CD4-positive, alpha-beta T cell treated with Interleukin-12 subunit alpha and Interleukin-12 subunit beta, for 1 hour (primary cell): ENCODE measurements at places on chromosomes 3 and 15.
A peak's percentile ranks its signal among the peaks of the same experiment; 100 is the strongest.

- DNase-seq, result no peak
Measured at GRCh38 chr3:38190481-38190881, 25.1 kb downstream of the OXSR1 start.

- DNase-seq, result no peak
Measured at GRCh38 chr3:138173769-138174420, 826 bp downstream of the DBR1 start.

- no peak for DNase-seq
Measured at GRCh38 chr15:31303726-31304648, 22.6 kb upstream of the KLF13 start.

DNA sequence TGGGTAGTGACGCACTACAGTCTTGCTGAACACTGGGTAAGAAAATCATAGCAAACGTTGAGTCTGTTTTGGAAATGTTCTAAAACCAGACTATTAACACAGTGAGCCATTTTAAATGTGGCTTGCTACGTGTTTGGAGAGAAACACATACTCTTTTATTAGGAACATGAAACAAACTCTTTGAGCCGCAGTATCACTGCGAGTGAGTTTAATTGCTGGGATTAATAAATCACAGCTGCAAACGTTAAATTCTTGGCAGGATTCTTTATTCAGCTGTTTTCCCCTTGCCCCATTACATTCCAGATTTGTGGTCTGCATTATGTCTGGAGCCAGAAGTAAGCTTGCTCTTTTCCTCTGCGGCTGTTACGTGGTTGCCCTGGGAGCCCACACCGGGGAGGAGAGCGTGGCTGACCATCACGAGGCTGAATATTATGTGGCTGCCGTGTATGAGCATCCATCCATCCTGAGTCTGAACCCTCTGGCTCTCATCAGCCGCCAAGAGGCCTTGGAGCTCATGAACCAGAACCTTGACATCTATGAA, 33.6 kb downstream of the BTD start:
- DNase-seq, result no peak

- DNase-seq, result no peak
Measured at GRCh38 chr3:149688122-149688757, 30.4 kb upstream of the WWTR1 start.

DNA sequence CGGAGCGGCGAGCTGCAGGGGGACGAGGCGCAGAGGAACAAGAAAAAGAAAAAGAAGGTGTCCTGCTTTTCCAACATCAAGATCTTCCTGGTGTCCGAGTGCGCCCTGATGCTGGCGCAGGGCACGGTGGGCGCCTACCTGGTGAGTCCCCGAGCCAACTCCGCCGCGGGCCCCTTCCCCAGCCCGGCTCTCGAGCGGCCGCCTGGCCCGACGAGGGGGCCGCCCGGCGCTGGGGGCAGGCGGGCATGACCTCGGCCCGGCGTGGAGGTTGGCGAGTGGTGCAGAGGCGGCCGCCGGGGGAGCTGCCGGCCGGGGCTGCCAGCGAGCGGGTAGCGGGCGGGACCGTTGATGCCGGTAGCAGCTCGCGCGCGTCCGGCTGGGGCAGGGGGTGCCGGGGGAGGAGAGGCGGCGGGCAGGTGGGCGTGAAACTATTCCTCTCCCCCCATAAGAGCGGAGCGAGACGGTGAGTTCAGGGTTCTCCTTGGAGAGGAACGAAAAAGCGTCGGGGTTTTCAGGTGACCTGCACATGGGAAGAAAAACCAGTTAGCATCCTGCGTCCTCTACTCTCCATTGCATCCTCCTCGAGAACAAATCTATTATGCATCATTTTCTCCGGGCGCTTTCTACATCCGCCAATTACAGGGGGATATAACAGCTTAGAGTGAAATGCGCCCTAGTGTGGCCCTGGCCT, 585 bp downstream of the SLCO3A1 start:
- peak; percentile 47 for DNase-seq

DNA sequence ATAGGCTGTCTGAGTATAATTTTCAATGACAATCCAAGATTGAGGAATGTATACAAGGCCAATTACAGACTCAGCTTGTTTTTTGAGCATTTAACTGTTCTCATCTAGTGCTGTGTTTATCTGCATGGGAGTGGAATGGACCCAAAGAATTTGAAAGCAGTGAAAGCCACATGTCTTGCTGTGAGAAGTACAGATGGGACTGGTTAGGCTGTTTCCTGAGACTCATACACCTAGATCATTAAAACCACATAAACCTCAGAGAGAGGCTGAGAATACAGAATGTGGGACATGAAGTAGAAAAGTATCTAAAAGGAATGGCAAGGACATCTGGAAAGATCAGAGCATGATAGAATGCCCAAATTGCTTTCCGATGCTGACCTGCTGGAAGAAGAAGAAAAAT, 224.6 kb downstream of the NLGN1 start:
- no peak for DNase-seq

DNA sequence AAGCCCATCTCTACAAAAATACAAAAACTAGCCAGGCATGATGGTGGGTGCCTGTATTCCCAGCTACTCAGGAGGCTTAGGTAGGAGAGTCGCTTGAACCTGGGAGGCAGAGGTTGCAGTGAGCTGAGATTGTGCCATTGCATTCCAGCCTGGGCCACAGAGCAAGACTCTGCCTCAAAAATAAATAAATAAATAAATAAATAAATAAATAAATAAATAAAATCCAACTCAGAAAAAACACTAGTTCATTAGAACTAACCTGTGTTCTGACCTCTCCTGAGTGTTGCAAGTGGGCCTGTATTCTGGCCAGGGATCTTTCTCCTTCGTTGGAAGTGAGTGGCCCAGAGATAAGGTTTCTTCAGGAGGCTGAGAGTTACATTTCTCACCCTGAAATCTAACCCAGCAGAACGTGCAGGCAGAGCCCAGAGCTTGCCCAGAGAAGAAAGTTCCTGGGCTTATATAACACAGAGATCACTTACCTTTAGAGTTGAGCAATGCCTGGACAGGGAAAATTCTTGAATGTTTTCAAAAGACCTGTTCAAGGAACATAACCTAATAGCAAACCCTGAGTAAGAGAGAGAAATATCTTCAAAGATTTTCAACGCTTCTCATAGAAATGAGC, 583.9 kb downstream of the MCTP2 start:
- no peak for DNase-seq

- no peak for DNase-seq
Measured at GRCh38 chr15:25342629-25343028, 96.2 kb downstream of the UBE3A start.

DNA sequence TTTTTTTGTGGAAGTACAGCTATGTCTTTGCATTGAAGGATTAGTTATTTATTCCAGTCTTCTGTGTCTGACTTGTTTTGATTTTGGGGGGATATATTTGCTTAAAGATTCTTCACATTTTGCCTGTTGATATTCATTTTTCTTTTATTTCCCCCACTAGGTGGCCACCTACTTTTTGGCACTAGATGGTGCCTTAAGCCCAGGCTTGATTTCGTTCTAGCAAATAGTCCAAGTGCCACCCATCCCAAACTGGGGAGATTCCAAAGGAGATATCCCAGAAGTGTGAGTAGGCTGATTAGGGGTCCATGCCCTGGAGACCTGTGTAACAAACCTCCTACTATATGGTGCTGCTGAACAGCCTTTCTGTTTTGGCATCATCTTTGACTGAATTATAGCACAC, 80.0 kb upstream of the SPATA16 start:
- DNase-seq, result no peak

GRCh38 chr3:155641956-155642355, 102.9 kb downstream of the PLCH1 start:
- no peak for DNase-seq

DNA sequence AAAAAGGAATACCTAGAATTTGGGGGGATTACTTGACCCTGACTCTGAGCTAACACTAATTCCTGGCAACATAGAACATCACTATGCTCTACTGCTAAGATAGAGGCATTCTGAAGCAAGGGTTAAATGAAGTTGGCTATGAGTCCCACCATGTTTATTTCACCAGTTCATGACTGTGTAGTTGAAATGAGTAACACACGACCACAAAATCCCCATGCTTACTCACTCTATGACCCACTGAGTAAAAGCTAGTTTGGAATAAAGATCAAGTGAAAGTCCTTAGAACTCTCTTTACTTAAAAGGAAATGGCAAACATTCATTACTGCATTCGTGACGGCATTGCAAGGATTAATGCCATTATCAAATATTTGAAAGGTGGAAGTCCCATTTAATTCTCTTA, 47.4 kb downstream of the MRPL46 start:
- no peak for DNase-seq

- DNase-seq, result no peak
Measured at GRCh38 chr3:180408654-180409053, 193.3 kb upstream of the TTC14 start.

GRCh38 chr15:91047545-91048199, 25.3 kb upstream of the VPS33B start:
- peak; percentile 28 for DNase-seq

DNA sequence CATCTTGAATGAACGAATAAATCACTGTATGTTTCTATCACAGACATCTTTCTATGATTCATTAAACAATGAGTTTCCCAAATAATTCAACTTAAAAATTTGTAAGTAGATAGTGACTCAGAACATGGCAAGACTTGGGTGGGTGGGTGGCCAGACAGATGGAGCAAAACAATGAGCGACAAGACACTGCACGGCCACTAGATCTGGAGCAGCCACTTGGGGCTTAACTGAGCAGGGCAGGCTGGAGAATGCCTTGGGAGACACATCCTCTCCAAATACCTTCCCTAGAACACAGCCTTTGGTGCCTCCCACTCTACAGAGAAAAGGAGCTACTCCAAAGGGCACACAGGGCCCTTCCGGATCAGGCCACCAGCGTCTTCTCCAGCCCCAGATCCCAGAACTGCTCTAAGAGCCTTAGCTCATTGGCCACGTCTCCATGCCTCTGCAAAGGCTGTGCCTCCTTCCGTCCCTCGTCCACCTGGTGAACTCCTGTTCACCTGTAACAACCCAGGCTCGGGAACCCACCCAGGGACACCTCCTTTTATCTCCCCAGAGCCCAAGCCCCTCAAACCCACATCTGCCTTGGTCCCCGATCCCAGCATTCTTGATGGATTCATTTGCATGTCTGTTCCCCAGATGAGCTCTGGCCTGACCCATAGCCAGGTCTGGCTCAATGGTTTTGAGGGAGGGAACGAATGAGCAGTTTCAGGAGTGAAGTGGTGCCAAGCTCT, 134.9 kb upstream of the IQSEC1 start:
- DNase-seq, result no peak

- DNase-seq, result no peak
Measured at GRCh38 chr3:48985831-48986376, 4.1 kb upstream of the P4HTM start.

GRCh38 chr3:43246976-43247375, 39.4 kb upstream of the SNRK start:
- DNase-seq, result peak; percentile 18

- DNase-seq, result no peak
Measured at GRCh38 chr15:85694091-85694490, 100.6 kb downstream of the KLHL25 start.

- no peak for DNase-seq
Measured at GRCh38 chr3:38653685-38654537, 4.4 kb upstream of the SCN5A start.

- DNase-seq, result no peak
Measured at GRCh38 chr3:65850261-65850660, 188.5 kb downstream of the MAGI1 start.

GRCh38 chr15:42528970-42529369, 19.6 kb downstream of the LRRC57 start:
- DNase-seq, result no peak

DNA sequence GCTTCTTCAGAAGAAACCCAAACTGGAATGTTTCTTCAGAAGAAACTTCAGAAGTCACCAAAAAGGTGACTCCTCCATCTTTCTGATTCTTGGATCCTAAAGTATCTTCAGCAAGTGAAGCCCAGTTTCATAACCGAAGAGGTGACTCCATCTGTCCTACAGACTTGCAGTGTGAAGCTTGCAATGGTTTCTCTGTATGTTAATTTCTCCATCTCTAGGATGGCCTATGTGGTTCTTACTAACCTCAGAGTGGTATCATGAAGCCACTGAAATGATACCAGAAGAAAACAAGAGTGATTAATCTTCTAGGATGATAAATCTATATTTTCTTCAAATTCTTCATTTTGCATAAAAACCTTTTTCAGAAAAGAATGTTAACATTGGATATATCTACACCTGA, 495 bp upstream of the AQP9 start:
- no peak for DNase-seq

DNA sequence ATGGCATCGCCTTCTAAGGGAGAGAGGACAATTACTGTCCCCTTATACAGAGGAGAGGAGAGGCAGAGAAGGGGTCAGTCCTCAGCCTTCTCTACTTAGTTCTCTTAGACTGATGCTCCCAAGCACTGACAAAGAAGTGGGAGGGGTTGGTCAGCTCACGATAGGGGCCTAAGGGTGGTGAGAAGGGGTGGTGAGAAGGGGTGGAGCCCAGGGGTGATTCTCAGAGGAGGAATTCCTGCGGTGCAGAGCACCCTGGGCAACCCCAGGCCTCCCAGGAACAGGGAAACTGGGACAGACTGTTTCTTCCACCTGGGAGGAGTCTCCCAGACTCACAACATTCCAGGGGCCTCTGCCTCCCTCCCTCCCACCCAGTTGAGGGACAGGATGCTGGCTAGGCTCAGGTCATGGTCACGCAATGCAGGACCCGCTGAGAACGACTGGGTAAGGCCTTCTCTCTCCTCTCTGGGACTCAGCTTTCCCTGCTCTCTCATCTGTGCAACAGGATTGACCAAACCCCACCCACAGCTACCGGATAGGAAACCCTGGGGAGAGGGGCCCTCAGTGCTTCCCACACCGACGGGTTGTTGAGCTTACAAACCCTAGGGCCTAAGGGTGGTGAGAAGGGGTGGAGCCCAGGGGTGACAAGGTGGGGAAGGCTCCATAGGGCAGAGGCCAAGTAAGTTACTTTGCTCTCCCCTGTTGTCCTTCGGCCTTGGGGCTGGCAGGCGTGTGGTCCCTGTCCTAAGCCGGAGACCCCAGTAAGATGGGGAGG, 1.5 kb downstream of the TPRA1 start:
- DNase-seq, result no peak

- DNase-seq, result no peak
Measured at GRCh38 chr15:71121442-71121841, 6.2 kb downstream of the THSD4 start.

DNA sequence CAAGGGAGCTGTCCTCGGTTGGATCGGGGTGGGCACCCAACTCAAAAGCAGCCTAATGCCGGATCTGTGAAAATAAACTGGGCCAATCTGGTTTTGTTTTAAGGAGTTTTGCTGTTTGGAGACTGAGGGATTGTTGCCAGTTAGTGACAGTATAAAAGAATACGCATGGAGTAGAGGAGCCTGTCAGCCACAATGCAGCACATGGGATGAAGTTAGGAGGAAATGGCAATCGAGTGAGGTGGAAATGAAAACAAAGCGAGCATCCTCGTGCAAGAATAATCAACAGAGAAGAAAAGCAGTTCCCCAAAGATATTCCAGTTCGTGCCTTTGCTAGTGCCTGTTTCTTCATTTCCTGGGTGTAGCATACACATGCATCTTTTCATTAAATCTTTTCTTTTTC, 108.4 kb upstream of the RORA start:
- no peak for DNase-seq

DNA sequence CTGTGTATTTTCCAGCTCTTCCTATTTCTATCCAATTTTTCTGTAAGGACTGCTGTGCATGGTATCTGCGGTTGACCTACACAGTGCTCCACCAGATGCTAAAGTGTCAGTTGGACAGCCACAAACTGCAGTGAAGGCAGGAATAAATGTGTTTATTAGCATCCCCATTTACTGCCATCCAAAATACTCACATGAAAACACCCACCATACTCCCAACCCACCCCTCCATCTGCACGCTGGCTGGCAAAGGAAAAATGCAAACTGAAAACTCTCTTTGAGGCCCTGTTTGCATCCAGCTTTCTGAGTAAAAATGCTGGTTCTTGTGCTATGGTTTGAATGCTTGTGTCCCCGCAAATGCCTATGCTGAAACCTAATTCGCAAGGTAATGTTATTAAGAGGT, 515.5 kb downstream of the ZNF385D start:
- no peak for DNase-seq
